ENCODE measurements at places on chromosomes 1 and 21.

- peak; percentile 77 for DNase-seq
Measured at GRCh38 chr1:205229399-205229871, 1.7 kb downstream of the TMCC2 start.

DNA sequence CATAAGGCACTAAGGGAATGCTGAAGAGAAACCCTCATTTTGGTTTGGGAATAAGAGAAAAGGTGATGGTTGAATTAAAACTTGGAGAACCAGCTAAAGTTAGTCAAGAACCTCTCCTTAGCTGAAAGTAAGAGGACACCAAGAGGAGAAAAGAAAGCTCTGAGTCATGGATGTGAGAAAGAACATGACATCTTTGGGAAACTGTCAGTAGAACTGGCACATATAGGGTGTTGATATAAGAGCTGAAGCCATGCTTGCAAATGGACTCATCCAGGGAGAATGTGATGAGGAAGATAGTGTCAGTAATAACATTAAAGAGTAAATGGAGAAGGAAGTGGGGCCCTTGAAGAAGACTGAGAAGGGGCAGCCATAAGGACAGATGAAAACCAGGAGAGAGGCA, 54.3 kb downstream of the LRRC8C start:
- DNase-seq: no peak

DNA sequence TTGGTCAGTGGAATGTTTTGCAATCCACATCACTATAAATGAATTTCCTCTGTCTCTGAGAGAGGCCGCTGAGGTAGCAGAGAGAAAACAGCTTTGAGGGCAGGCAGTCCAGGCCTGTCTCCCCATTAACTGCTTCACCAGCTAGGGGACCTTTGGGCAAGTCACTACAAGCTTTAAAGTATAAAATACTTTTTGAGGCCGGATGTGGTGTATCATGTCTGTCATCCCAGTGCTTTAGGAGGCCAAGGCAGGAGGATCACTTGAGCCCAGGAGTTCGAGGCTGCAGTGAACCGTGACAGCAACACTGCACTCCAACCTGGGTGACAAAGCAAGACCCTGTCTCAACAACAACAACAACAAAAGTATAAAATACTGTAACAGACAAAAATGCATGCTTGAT, 6.4 kb downstream of the IL6R start:
- DNase-seq: no peak

GRCh38 chr1:145730900-145731299, 11.6 kb downstream of the CD160 start:
- no peak for DNase-seq

- DNase-seq: no peak
Measured at GRCh38 chr21:32198384-32198783, 80.5 kb downstream of the MIS18A start.

GRCh38 chr1:74205266-74205665, 7.2 kb downstream of the FPGT start:
- no peak for DNase-seq

- DNase-seq: no peak
Measured at GRCh38 chr21:33968995-33969348, 53.4 kb upstream of the ATP5PO start.

DNA sequence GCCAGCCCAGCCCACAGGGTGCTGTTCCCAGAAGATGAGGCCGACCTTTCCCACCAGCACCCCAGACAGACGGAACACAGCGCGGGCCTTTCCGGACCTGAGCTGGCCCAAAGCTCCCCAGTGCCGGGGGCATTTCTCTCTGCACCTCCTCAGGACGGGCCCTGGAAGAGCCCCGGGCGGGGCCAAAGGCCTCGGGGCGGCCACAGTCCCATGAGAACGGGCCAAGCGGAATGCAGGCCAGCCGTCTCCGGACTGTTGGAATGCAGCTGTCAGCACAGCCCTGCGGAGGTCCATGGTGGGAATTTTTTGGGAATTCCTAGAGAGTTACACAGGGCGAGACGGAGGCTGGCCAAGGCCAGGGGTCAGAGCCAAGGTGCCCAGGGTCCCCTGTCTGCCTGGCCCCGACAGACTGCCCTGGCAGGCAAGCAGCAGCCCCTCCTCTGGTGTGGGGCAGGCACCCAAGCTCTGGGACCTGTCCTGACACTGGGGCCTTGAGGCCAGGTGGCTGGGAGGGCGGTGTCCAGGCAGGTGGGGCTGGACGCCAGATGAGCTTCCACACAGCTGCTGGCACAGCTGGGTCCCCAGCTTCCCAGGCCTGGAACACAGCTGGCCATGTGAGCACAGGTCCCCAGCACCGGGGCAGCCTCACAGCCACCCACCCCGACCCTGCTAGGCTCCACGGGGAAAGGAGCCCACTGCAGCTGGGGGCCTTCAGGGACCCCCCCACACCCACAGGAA, 63.0 kb downstream of the MEGF6 start:
- DNase-seq: no peak

DNA sequence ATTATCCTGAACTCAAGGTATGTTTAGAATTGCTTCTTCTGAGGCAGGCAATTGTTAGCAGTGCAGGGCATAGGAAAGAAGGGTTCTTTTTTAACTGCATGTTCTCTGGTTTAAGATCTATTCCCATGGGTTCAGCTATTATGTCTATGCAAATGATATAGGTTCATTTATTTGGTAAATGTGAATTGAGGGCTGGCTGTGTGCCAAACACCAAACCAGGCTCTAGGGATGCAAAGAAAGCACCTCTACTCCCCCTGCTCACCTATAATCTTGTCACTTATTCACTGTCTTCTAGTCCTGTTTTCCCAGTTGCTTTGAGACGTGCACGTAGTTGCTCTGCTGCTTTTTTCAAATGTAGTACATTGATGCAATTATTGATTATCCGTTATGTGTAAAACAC, 691 bp upstream of the KIFAP3 start:
- DNase-seq: no peak

DNA sequence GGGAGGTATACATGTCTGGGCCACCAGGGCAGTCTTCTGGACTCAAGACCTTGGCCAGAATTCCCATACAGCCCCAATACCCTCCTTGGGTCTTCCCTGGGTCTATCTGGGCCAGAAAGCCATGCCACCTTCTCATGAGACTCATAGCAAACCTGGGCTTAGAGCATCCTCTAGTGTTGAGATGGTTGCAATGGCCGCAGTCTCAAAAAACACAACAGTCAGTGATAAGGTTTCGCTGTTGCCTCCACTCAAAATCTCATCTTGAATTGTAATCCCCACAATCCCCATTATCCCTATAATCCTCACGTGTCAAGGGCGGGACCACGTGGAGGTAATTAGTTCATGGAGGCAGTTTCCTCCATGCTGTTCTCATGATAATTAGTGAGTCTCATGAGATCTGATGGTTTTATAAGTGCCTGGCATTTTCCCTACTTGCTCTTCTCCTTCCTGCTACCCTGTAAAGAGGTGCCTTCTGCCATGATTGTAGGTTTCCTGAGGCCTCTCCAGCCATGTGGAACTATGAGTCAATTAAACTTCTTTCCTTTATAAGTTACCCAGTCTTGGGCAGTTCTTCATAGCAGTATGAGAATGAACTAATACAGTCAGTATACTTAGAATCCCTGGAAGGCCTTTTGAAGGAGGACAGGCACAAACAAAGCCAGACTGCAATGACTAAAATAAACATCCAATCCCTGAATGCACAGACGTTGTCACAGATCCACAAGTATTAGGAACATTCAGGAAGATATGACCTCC, 77.0 kb downstream of the CTH start:
- peak; percentile 69 for DNase-seq

DNA sequence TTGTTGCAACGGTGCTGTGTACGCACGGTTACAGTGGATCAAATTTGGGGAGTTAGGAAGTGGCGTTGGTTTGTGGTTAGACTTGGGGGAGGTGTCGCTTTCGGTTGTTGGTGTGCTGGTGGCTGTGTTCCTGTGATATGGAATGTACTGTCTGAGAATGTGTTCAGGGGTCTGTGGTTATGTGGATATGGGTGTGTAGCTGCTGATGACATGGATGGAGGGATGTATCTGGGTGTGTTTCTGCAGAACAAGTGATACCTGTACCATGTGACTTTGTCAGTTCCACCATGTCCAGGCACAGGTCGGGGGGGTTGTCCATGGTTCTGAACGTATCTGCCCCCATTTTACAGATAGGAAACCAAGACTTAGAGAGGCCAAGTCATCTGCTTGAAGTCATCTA, 22.7 kb downstream of the PAX7 start:
- no peak for DNase-seq

GRCh38 chr1:160080381-160081100, 797 bp upstream of the KCNJ9 start:
- DNase-seq: no peak

- DNase-seq: no peak
Measured at GRCh38 chr1:212002536-212002935, 32.8 kb downstream of the INTS7 start.

DNA sequence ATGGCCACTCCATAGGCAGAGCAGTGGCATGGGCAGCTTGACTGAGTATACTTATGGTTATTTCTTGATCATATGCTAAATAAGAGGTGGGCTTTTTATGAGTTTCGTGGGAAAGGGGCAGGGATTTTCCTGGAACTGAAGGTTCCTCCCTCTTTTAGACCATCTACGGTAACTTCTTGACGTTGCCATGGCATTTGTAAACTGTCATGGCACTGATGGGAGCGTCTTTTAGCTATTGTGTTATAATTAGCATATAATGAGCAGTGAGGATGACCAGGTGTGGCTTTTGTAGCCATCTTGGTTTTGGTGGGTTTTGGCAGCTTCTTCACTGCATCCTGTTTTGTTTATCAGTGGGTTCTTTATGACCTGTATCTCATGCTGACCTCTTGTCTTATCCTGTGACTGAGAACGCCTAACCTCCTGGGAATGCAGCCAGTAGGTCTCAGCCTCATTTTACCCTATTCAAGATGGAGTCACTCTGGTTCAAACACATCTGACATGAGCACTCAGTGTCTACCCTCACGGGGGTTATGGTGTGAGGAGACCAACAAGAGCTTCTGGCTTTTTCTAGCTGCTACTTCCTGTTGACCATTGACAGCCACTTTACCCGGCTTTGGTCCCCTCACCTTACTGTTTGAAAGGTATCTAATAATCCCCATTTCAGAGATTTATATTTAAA, 71.7 kb downstream of the GALNT2 start:
- peak; percentile 52 for DNase-seq

GRCh38 chr1:114671011-114671938, 1.4 kb upstream of the DENND2C start:
- DNase-seq: no peak

DNA sequence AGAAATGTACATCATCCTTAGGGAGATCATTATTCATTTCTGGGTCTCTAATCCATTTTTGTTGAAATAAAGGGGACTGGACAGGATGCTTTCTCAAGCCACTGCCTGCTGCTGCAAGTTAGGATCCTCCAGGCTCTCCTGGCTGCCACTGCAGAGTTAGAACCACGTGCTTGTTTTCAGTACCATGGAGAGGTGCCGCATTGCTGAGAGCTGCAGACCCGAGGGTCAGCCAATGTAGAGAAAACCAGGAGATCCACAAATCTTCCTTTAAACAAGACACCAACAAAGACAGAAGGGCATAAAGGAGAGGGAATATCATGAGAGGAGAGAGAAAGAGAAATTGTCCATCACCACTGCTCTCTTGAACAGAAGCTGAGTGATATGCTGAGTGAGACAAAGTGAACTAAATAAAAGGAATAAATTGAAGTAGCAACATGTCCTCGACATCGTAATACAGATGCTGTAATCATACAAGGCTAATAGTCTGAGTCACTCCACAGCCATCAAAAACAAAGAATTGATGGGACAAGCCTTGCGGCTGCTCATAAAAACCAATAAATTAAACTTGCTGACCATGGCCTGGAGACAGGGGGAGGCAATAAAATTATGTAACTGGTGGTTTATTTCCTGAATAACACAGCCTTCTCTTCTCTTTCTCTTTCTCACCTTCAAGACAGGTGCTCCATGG, 255.7 kb downstream of the OMA1 start:
- DNase-seq: peak; percentile 1

- DNase-seq: no peak
Measured at GRCh38 chr1:222373216-222373615, 174.7 kb downstream of the HHIPL2 start.

DNA sequence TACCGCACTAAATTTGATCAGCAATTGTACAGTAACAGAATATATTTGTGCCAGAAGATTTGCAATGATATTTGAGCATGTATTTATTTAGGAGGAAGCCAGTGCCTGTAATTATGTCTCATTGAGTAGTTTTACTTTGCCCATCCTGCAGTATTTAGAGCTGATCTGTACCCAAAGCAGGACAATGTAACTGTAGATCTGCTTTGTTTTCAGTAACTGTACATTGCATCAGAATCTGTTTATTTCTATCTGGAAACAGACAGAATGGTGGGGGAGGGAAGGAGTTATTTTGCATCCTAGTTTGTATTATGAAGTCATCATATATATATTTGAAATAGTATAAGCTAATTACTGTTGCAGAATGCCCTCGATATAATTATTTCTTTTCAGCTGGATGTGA, 36.2 kb upstream of the LRRC8C start:
- no peak for DNase-seq

DNA sequence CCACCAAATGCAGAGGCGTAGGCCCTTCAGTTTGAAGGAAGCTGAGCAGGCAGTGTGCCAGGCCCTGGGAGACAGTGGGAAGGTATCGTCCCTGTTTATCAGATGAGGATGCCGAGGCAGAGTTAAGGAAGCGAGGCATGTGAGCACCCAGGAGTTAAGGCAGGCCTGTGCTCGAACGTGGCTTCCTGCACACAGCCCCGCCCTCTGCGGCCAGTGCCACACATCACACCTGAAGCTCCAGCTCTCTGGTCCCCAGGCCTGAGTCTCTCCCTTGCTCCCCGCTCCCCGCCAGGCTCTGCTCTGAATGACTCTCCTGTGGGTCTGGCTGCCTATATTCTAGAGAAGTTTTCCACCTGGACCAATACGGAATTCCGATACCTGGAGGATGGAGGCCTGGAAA, 32.1 kb downstream of the EPHX1 start:
- DNase-seq: no peak

GRCh38 chr1:110876748-110877341, 3.9 kb downstream of the CD53 start:
- DNase-seq: no peak

GRCh38 chr1:20696397-20697333, 21.1 kb downstream of the KIF17 start:
- DNase-seq: peak; percentile 92

- no peak for DNase-seq
Measured at GRCh38 chr21:41032541-41032940, 135.4 kb upstream of the BACE2 start.

DNA sequence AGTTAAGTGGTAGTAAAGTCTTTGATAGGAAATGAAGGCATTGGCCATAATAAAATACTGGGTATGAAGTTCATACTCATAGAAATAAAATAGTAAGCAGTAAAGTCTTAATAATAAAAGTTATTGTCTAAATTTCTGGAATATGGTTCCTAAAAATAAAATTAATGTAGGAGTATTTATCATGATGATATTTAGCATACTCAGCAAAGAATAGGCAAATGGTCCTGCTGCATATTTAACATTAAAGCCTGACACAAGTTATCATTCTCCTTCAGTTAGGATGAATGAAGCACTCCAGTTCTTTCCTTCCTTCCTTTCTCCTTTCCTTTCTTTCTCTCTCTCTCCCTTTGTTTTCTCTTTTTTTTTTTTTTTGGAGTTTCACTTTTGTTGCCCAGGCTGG, 25.3 kb downstream of the PDZK1IP1 start:
- DNase-seq: no peak

GRCh38 chr1:31745096-31745945, 18.8 kb downstream of the ADGRB2 start:
- DNase-seq: peak; percentile 68

Measured in KBM-7 (cell line).